Stimulated activated CD8-positive, alpha-beta memory T cell treated with anti-CD3 and anti-CD28 coated beads, Interleukin-12 subunit alpha, Interleukin-12 subunit beta, amount 100 ng/mL, for 4 hours (primary cell): ENCODE measurements at places on chromosomes 5 and 9.

DNA sequence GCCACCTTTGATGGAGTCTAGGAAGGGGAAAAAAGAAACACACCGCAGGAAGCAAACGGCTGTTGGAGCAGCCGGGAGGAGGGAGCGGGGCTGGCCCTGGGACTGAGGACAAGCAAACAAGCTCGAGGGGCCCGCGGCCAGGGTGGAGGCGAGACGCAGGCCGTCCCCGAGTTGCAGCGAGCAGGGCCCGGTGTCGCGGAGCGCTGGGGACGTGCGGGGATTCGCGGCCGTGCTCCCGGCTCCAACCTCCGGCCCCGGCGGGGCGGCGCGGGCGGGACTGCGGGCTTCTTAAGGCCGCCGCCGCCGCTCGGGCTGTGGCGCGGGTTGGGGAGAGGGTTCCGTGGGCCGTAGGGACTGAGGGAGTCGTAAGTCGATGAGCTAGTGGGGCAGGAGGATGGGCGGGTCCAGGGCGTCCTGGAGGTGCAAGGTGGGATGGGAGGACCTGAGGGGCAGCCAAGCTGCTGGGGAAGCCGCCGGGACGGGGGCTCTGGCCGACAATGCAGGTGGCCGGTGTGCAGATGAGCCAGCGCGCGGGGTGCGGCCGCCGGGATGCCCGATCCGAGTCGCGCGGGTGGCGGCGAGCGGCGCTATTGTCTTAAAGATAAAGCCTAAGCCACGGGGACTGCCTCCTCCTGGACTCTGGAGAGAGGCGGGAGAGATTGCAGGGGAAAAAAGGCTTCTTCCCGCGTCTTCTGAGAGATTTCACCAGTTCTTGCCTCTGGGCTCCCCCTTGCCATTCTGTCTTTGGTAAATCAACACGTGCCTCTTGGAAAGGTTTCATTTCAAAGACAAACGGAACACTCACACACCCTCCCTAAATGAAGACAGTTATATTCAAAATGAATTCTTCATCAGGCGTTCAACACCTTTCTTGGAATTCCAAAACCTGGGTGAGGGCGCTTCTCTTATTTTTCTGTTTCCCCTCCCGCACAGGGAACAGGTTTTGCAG is 1.6 kb upstream of the HAPLN1 start:
- DNase-seq: no peak

DNA sequence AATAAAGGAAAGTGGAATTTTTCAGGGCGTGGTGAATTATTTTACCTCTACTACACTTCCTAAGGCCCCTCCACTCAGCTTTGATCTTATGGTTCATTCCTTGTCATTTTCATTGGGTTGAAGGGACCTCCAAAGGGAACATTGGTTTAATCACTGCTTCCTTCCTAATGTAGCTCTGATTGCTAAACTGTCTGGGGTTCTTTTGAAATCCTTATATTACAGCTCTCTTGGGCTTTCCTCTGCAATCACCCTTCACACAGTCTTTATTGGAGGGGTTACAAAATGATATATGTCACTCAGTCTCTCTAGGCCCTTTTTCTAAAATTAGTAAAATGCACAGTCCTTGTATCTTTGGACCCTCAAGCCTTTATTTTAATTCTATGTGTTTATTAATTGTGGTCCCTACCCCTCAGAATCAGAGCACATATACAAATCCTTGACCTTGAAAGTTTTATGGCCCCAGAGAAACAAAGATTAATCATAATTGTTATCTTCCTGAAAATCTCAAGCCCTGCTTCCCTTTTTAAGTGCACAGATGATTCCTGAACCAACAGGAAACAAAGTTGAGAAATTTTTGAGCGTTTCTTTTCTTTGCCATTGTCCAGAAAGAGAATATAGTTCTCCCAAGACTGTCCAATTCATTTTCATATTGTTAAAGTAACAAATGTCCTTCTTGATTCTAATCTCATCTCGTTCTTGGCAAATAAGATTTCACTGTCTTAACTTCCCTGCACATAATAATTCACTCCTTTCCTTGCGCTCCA is 330.0 kb downstream of the ARRDC3 start:
- no peak for DNase-seq

GRCh38 chr5:74054641-74055421 is 428.8 kb downstream of the ARHGEF28 start:
- no peak for DNase-seq

DNA sequence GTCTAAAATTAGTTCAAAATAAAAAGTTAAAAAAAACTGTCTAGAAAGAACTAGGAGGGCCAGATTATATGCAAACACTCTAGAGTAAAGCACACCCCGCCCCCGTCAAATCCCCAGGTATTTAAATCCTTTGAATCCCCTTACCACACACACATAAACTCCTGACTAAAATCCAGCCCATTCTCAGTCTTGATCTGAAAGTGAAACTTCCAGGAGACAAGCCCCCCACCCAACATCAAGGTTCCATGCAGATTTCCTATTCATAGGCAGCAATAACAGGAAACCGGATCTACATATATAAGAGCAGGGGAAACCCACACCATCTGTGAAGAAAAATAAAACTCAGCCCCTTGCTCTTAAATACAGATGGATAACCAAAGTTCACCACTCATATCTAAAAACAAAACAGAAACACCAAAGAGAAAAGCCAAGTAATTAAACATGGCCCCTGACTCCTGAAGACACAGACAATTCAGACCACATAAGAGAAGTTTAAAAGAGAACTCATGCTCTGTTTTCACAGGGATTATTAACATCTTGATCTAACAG is 42.3 kb downstream of the MARCHF3 start:
- DNase-seq: no peak

DNA sequence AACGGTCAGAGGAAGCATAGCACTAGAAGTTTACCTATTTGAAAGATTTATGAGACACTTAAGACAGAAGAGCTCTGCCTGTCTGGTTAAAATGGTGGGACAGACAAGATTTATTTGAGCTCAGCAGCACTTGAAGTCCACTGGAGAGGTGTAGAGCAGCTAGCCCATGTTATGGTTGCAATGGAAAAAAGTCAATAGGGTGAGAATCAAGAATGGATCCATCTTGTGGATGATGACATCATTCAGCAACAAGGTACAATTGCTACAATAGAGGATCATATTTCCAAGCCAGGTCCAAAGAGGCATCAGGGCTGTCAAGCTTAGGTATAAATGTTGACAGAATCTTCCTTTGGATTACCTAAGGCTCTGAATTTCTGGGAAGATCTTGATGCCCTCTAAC is 21.1 kb upstream of the ZNF131 start:
- no peak for DNase-seq
